Stimulated activated CD8-positive, alpha-beta memory T cell treated with anti-CD3 and anti-CD28 coated beads, Interleukin-4, amount 100 ng/mL, for 24 hours (primary cell): ENCODE measurements at places on chromosomes 3 and 15.

DNA sequence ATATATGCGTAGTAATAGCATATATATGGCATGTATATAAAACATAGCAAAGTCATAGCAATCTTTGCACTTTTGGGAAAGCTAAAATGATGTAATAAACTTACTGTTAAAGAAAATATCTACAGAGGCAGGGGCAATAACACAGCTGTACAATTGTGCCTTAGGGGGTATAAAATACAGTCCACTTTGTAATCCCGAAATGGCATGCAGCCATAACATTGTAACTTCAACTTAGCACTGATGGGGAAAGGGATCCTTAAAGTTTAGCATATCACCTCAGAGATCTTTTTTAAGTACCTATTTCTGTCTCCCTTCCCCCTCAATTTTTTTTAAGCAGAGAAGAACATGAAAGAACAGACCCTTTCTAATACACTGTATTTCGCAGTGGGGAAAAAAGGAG, 40.8 kb downstream of the PLD1 start:
- DNase-seq, result no peak

DNA sequence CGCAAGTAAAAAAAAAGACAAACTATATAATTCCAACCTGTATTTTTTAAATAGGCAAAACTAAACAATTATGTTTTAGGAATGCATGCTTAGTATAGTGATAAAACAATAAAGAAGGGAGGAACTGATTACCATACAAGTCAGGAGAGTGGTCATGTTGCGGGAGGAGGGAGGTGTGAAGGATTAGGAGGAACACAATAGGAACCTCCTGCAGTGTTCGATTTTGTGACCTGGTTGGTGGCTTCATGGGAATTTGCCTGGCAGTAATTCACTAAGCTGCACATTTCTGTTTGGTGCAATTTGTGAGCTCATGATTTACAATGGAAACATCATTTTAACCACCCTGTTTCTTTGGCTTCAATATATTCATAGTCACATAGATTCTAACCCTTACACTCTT, 78.3 kb downstream of the TPRA1 start:
- DNase-seq, result no peak

- DNase-seq, result no peak
These were observed 57.4 kb downstream of the ETFA start for GRCh38 chr15:76253691-76254473.

DNA sequence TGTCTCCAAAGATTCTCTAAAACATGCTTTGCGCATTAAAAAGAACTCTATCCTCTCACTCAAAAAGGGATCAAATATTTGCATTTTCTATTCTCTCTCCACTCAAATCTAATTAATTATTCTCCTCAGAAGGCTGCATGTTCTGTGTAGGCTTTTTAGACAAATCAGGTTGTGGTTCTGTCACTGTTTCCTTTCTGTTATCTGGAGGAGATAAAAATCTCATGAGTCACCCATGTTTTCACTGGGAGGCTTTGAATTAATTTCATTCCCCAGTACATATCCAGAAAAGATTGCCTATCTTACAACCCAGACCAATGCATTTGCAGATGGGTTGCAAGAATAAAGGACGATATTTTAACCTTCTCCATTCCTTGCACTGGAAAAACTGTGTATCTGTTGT, 446.5 kb downstream of the GRM7 start:
- DNase-seq, result no peak

DNA sequence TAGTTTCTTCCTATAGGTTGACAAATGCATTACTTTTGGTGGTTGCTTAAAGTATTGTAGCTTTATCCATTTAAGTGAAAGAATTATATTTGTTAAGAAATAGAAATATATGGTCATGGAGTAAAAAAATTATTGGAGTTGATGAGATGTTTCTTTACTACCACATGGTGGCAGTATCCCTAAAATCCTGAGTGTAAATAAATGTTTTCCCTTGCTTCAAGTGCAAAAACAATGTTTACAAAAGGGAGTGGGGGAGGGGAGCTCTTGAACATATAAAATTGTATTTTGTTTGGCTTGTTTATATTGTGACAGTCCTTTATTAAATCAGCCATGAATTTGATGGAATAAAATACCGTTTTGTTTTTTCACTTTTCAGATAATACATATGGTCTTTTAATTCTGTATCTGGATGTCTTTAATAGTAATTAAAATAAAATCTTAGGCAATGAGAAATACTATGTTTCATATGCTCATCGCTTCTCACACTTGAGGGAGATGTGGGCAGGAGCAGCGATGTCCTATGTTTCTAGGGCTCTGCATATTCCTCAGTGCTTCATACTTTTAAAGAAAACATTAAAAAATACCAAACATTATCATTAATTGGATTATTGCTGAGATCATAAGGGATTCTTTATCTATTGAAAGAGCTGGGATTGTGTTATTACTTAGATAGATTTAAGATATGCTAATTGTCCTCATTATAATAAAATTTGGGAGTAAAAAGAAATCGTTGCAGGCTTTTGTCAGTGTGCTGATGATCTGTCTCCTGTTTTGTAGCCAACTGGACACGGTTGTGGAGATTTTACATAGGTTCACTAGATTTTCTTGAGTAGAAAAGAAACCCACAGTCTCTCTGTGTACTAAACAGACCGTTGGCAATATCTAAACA, 349.7 kb downstream of the TUSC7 start:
- DNase-seq, result no peak

GRCh38 chr15:90680371-90680935, 36.7 kb upstream of the BLM start:
- DNase-seq, result no peak

DNA sequence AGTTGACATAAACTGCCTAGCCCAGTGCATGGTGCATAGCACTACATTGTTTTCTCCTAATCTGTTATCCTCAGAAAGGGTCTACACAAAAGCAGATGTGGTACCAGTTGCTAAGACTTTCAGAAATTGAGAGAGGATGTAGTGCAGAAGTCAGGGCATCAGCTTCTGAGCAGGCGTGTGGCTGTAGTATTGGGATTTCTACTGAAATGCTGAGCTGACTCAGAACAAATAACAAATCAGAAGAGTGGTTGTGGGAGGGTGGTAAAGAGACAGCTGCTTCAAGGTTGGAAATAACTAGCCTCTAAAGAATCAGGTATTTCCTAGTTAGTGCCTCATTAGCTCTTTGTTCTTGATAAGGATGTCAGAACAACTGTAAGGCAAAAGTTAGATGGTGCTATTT, 161.3 kb downstream of the AKAP13 start:
- no peak for DNase-seq

- no peak for DNase-seq
These were observed 135.2 kb downstream of the ECT2 start for GRCh38 chr3:172885704-172886103.

- no peak for DNase-seq
These were observed 74.7 kb upstream of the ROBO2 start for GRCh38 chr3:76965122-76965725.

GRCh38 chr3:135271177-135272025, 476.3 kb downstream of the EPHB1 start:
- DNase-seq, result no peak

GRCh38 chr15:47985568-47985967, 135.2 kb upstream of the SLC24A5 start:
- no peak for DNase-seq

DNA sequence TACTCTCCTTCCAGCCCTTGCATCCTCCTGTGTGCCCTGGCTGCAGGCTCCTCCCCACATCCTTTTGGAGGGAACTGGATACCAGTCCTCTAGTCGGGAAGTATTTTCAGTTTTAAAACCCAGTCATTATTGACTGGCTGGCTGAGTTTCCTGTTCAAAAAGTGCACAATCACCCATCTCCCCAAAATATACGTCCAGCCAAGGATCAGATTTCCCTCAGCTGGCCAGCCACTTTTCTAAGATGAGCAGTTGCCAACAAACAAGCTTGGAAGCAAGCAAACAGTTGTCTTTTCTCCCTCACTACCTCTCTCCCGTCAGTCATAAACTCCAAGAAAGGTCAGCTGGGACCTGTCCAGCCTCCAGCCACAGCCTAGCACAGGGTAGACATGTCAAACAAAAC, 147.7 kb upstream of the GALNT15 start:
- no peak for DNase-seq

- DNase-seq, result no peak
These were observed 10.3 kb upstream of the SLCO2A1 start for GRCh38 chr3:134040066-134040465.

DNA sequence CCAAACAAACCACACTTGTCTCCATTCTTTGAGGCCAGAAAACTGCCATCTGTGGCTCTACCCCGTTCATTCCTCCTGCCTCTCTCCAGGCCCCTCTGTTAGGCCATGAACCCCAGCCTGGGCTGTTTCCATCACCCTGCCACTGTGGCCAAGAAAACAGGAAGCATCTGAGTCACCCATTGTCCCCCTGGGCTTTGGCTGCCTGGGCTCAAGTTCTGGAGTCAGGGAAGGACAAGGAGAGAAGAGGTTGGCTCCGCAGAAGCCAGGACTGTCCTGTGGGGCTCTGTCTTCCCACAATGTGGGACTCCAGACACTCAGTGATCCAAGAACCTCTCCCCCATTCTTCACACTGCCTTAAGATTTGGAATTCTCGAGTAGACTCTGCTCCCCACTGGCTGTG, 14.8 kb upstream of the LCTL start:
- DNase-seq, result no peak

DNA sequence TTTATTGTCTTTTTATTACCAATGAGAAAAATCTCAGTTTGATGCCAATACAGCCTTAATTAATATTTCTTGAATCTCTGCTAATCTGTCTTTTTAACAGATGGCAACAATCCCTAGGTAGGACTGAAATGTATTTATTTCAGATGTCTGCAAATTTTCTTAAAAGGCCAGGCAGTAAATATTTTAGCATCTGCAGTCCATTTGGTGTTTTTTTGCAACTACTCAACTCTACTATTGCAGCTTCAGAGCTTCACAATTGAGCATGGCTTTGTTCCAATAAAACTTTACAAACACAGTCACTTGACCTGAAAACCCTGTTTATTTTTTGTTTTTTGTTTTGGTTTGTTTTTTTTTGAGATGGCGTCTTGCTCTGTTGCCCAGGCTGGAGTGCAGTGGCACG, 82.7 kb downstream of the RARB start:
- DNase-seq, result no peak

DNA sequence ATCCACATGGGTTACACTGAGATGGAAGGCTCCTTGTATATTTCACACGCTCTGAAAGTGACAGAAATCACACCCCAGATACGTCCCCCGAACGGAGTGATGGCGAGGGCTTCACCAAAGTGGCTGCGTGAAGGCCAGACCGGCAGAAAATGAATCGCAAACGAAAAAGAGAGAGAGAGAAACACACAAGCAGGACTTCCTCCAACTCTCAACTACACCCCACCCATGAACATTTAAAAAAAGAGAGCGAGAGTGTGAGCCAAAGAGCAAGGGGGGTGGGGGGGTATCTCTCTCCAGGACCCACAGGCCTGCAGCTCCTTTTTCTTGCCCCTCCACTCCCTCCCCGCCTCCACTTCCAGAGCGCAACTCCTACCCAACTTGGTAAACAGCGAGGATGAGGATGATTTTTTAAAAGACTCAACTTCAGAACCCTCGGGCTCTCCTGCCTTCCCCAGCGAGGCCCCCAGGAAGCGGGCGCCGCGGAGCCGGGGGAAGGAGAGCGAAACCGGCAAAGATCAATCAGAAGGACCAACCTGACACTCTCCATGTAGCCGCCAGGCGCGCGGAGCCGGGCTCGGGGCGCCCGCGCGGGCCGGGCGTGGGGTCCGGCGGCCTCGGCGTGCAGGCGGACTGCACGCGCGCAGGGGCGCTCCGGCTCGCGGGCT, 519.1 kb downstream of the FOXP1 start:
- peak; percentile 31 for DNase-seq

DNA sequence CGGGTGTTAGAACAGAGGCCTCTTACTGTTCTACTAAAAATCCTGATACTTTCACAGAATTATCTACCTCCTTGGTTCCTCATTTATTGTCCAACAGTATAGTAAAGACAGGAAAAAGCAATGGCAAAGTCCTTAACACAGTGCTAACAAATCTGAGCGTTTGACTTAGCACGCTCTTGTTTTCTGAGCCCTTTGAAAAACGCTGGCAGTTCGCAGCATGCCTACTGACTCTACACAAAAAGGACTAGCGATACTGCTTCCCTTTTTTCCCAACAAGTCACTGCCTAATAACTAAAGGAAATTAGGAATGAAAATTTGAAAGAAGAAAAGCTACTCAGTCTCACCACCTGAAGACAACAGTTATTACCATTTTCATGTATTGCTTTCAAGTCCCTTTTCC, 34.8 kb upstream of the CEMIP start:
- DNase-seq, result no peak

DNA sequence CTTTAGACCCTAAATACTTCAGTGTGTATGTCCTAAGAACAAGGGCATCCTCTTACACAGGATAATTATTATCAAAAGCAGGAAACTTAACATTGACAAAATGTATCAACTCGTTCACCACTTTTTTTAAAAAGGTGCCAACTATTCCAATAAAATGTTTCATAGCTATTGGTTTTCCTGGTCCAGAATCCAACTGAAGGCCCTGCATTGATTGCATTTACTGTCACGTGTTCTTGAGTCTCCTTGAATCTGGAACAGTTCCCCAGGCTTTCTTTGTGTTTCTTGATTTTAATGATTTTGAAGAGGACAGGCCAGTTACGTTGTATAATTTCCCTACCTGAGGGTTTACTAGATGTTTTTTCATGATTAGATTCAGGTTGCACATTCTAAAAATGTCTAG, 94.6 kb upstream of the ARHGEF3 start:
- no peak for DNase-seq

DNA sequence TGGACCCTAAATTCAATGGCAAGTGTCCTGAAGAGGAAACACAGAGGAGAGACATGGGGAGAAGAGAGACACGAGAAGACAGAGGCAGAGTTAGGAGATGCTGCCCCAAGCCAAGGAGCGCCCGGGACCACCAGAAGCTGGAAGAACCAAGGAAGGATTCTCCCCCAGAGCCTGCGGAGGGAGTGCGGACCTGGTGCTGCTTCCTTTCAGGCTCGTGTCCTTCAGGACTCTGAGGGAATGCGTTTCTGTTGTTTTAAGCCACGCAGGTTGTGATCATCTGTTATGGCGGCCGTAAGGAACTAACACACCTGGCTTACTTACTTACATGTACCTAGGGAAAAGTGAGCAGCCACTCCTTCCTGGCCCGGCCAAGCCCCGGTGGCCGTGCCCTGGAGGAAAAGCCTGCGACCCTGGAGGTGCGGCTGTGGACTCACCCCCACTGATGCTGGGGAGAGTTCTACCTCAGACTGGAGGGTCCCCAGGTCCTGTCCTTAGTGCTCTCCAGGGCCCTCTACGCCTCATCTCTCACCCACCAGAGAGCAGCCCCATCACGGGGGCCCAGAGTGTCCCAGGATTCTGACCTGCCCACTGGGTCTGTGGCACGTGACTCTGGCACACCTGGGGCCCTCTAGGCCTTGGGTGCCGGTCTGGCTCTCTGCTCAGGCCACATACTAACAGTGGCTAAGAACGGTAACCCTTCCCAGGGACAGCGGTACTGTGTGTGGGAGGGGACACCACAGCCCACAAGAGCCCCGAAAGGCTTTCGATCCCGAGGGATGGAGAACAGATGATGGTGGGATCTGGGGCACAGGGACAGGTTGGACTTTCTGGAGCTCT, 61.8 kb downstream of the ITGA11 start:
- DNase-seq, result no peak

DNA sequence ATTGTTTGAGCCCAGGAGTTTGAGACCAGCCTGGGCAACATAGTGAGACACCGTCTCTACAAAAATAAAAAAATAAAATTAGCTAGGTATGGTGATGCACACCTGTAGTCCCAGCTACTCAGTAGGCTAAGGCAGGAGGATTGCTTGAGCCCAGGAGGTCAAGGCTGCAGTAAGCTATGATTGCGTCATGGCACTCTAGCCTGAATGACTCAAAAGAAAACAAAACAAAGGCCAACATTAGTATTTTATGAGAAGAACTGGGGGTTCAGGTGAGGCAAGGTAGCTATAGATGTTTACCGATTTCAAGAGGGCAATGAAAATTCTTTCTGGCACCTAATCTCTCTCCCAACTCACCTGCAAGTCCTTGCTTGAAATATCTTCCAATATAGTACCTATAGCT, 77.2 kb downstream of the GREM1 start:
- no peak for DNase-seq
